HT1080 (cell line): ENCODE measurements at places on chromosomes 3 and 15. TPM values are rescaled to one million over a fixed set of nuclear protein-coding genes. Genes with fewer than 3 reads are reported as not detected.

- no peak for DNase-seq
These were observed 80.4 kb downstream of the MYO5A start for GRCh38 chr15:52448011-52448890.

- peak; percentile 95 for DNase-seq
These were observed 102.1 kb downstream of the ASB7 start for GRCh38 chr15:100704281-100705055.

- no peak for DNase-seq
These were observed 340.2 kb upstream of the CBLB start for GRCh38 chr3:106208967-106209366.

DNA sequence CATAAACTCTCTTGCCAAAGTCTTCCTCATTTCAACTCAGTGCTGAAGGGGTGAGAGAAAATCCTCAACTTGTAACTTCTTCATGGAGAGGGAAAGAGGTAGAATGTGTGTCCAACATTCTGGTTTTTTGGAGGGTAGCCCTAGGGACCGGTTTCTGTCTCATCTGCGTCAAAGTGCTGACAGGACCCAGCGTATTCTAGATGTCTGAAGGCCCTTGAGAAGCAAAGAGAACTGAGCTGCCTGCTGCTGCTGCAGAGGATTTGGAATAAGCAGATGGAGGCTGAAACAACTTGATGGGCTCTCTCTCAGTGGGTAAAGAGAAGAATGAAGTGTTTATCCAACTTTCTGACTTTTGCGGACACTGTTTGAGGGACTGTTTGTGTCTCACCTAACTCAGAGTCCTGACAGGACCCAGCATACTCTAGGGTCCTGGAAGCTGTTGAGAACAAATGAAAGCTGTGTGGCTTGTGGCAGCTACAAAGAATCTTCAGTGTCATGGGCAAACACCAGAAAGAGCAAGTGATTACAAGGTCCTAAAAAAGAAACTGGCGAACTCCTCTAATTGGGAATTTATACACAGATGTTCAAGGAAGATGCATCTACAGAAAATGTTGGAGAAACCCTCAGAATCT, 174.4 kb downstream of the SI start:
- peak; percentile 67 for DNase-seq

- peak; percentile 41 for DNase-seq
These were observed 27.1 kb upstream of the LACTB start for GRCh38 chr15:63094495-63094931.

GRCh38 chr15:61038910-61039309, 190.2 kb downstream of the RORA start:
- no peak for DNase-seq

- DNase-seq: peak; percentile 67
These were observed 10.6 kb upstream of the STT3B start for GRCh38 chr3:31522152-31522551.

- peak; percentile 99 for DNase-seq
These were observed 46.1 kb downstream of the AMOTL2 start for GRCh38 chr3:134328147-134328591.

DNA sequence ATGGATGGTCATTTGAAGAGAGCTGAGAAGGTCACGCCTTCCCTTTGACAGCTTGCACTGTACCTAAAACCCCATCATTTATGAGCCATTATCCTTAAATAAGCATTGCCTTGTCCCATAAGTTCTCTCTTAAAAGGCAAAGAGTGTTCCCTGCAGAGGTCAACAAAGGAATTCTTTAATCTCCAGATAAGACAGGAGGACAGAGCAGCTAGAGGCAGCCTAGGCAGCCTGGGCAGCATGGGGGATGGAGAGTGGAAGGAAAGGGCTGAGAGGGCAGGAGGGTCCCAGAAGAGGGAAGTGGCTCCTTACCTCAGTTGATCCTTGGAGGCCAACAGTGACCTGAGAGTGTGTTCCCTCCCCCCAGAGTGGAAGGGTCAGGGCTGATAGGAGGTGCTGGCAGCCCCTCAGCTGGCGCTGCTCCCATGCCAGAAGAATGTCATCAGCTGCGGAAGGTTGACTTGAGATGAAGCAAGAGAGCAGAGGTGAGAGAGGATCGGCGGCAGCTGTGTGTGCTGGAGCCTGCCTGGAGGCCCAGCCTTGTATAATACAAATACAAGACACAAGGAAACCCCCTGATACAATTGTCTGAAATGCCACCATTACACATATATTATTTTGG, 12.8 kb downstream of the KBTBD13 start:
- DNase-seq: no peak

DNA sequence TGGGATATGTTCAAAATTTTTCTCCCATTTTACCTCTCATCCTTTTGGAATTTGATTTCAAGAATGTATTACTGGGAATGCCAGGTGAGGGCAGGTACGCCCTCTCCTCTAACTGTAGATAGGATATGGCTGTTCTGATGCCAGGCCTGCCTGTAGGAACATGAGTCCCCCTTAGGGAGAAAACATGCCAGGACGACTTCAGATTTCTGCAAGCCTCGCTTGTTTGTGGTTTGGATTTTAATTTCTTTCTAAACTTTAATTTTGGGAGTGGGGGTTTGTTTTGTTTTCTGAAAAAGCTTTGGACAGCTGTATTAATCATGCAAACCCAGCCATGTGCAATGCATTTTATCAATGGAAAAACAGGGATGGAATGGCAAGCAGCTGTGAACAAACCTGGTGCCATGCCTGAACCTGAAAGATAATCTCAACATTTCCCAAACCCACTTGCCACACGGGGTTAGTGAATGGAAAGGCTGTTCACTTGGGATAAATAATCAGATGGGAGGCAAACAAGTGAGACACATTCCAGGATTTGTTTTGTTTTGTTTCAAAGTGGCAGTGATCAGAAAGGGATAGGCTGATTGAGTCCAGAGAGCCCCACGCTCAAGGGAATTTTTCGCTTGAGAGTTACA, 207.6 kb downstream of the GAP43 start:
- no peak for DNase-seq

GRCh38 chr3:72036899-72037298, 252.0 kb upstream of the PROK2 start:
- DNase-seq: no peak

- peak; percentile 62 for DNase-seq
These were observed 2.9 kb downstream of the SAMD7 start for GRCh38 chr3:169914321-169914720.

GRCh38 chr3:127063916-127064315, 81.0 kb downstream of the PLXNA1 start:
- DNase-seq: no peak

DNA sequence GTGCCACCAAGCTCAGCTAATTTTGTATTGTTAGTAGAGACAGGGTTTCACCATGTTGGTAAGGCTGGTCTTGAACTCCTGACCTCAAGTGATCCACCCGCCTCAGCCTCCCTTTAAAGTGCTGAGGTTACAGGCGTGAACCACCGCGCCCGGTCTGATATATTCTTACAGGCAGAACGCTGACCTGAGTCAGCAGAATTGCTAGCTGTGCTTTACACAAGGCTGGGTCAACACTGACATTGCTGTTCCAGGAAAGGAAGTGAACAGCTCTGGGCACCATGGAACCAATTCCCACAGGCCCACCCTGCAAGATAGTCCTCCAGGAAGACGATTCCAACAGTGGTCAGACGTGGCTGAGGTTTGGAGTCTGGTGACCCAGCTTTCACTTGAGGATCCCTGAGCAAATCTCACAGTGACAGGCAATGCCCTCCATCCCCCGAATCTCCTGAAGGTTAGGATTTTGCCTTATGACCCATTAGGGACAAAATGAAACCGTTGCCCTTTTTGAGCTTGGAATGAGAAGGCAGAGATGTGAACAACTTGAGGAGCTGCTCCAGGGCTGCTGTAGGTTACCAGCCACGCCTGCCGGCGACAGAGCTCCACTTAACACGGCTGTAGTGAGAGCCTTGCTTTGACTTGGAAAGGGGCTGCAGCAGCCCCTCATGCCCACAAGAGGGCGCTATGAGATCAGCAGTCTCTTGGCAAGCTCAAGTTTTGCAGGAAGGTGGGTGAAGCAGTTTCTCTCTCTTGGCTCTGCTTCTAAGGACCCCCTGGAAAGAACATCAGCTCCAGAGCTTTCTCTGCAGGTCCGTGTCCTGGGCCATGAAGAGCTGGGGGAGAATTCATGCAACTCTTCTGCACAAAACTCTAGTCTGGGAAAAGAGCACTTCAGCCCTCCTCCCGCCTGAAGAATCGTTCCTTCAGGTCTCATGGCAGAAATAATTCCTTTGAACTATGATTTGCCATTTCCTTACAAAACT, 74.1 kb downstream of the SENP2 start:
- DNase-seq: peak; percentile 88

- no peak for DNase-seq
These were observed 116.5 kb downstream of the LRRK1 start for GRCh38 chr15:101035611-101036010.

DNA sequence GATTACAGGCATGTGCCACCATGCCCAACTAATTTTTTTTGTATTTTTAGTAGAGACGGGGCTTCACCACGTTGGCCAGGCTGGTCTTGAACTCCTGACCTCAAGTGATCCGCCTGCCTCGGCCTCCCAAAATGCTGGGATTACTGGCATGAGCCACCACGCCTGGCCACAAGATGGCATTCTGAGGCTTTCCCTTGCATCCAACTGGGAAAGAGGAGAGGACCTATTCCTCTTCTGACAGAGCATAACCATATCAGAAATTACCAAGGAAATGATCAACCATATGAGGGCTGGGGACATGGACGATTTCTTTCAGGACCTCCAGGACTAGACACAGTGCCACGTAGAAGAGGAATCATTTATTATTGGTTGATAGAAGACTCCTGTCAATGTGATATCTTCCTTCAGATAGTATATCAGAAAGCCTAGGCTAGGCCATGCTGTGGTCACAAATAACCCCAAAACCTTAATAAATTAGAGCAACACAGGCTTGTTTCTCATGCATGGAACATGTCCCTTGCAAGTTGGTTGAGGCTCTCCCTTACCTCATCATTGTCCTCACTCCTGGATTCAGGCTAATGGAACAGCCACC, 372.3 kb upstream of the IL12A start:
- DNase-seq: peak; percentile 70

DNA sequence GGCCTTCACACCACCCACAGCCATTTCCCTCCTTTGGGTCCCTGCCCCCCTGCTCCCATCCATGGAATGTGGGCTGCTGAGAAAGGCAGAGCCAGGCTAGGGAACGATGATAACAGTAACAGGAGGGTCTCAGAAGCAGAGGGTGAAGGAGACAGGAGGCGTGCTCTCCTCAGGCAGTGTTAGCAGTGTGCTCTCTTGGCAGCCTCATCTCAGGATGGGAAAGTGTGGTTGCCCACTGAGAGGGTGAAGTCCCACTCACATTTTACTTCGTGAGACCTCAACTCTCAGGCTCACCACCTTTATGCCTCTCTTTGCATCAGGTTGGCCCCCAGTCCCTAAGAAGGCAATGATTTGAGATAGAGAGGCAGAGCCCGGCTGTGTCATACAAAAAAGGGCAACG, 24.5 kb downstream of the TIGIT start:
- DNase-seq: no peak

GRCh38 chr3:62229908-62230307, 143.4 kb downstream of the FEZF2 start:
- DNase-seq: peak; percentile 9

DNA sequence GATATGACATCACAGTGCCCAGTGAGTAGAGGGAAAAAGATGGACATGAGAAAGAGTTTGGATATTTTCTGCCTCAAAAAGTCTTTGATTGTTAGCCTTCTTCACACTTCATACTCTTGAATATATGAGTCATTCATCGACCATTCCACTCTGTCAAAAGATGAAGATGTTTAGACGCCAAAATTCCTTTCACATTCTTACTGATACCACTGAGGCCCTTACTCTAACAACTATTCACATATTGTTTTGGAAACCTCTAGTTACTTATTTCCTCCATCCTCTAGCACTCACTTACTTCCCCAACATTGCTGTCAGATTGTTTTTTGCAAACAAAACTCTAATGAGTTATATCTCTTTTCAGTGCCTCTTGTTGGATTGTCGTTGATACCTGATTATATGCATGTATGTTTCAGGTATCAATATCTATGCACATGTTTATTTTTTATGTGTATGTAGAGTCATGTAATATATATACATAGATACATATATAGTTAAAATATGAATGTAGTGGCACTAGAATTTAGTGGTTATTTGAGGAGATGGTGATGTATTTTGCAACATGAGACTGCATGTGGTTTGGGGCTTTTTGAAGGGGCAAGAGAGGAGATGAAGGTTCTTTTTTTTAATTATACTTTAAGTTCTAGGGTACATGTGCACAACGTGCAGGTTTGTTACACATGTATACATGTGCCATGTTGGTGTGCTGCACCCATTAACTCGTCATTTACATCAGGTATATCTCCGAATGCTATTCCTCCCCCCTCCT, 40.0 kb upstream of the OR5H6 start:
- no peak for DNase-seq

- DNase-seq: no peak
These were observed 14.4 kb upstream of the ALDH1L1 start for GRCh38 chr3:126194713-126195305.

RBMS3 gene
- total RNA-seq: 9.9 and 19.6 TPM in 2 replicates

C2CD4B gene
- not detected in 2 replicates for total RNA-seq

ARHGEF26 gene
- total RNA-seq: 5.3 and 6.2 TPM in 2 replicates

EPHA6 gene
- total RNA-seq: 0.10 and 0.79 TPM in 2 replicates

SEMA3B gene
- total RNA-seq: 4.0 and 5.0 TPM in 2 replicates

RHCG gene
- not detected in 2 replicates for total RNA-seq

IL17RB gene
- not detected in 2 replicates for total RNA-seq

NOP10 gene
- 276 and 421 TPM in 2 replicates for total RNA-seq

BBX gene
- 52.6 and 54.1 TPM in 2 replicates for total RNA-seq
